ENCODE measurements at places on chromosomes 12 and 14.

- DNase-seq, result no peak
Observed at GRCh38 chr14:101963052-101963451, 1.3 kb upstream of the DYNC1H1 start.

- DNase-seq, result no peak
Observed at GRCh38 chr12:26702741-26703140, 130.3 kb downstream of the ITPR2 start.

- DNase-seq, result no peak
Observed at GRCh38 chr14:94774344-94775090, 4.6 kb upstream of the GSC start.

DNA sequence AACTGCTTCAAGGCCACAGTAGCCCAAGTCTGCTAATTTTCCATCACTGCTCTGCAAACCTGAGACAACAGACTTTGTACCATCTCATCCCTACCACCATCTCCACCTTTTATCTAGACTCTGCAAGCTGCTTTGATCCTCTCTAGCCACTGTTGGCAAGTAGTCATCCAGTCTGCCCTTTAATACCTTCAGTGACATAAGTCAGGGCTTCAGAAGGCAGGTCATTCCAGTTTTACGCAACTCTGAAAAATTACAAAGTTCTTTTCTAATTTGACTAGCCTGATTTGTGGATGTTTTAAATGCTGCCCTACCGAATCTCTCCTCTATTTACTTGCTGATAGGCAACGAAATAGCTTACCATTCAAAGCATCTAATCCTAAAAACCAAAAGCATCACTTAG lies 2.8 kb downstream of the FERMT2 start:
- DNase-seq, result no peak

DNA sequence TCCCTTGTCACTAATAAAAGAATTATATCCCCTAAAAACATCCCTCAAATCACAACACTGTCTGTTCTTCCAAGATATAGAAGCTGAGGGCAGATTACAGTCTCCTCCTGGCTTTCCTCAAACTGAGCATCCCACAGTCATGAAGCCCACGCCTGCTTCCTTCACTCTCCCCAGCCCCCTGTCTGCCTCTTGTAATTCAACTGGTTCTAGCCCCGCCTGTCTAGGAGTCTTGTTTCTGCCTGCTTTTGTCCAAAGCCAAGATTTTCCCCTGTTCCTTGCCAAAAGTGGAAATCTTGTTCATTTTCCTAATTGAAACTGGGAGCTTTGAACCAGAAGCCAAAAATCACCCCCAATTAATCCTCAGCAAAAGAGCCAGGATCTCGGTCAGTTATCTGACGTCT lies 35.9 kb upstream of the PWP1 start:
- DNase-seq, result no peak

GRCh38 chr12:80044694-80045046 lies 54.7 kb upstream of the OTOGL start:
- DNase-seq, result no peak

GRCh38 chr12:52519826-52520662 lies at the start of gene KRT5:
KRT5 (minus strand) TSS chr12:52520394; CDS start chr12:52520296, 98 bp downstream.
- DNase-seq, result no peak

- no peak for DNase-seq
Observed at GRCh38 chr14:69814397-69814796, 17.4 kb upstream of the SLC10A1 start.

DNA sequence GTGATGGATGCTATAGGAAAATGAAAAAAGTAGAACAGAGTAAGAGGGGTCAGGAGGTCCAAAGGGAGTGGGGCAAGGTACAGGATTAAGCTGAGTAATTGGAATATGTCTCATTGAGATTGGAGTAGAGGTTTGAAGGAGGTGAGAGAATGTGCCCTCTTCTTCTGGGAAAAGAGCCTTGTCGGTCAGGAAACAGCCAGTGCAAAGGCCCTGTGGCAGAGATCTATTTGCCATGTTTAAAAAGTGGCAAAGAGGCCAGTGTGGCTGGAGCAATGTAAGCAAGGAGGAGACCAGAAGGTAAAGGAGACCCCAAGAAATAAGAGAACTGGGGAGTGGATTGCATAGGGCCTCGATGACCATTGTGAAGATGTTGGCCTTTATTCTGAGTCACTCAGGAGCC lies 706.5 kb downstream of the MED13L start:
- DNase-seq, result no peak

Data from CMK (cell line).